ENCODE measurements at places on chromosomes 16 and 17.

- no peak for DNase-seq
Measured at GRCh38 chr17:55452139-55452790, 30.6 kb upstream of the MMD start.

GRCh38 chr16:17469741-17470181 is 999 bp downstream of the XYLT1 start:
- DNase-seq: peak; percentile 37

- no peak for DNase-seq
Measured at GRCh38 chr17:14072881-14073280, 3.6 kb downstream of the COX10 start.

GRCh38 chr16:73504591-73505575 is 457.0 kb upstream of the ZFHX3 start:
- no peak for DNase-seq

DNA sequence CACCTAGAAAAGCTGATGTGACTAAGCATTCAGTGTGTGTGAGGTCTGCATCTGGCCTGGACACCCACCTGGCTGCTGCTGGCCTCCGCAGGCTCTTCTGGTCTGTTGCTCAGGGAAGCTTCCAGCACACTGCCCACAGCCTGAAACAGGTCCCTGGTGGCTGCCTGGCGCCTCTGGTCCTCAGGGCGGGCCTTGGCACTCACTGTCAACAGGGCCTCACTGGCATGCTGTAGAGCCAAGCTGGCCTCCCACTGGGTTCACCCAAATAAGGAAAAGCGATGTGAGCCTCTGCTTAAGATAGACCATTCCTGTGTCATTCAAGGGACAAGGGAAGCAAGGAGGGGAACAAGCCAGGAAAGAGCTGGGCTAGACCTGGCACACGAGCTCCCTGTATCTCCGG is 70.6 kb upstream of the BCO1 start:
- DNase-seq: no peak

DNA sequence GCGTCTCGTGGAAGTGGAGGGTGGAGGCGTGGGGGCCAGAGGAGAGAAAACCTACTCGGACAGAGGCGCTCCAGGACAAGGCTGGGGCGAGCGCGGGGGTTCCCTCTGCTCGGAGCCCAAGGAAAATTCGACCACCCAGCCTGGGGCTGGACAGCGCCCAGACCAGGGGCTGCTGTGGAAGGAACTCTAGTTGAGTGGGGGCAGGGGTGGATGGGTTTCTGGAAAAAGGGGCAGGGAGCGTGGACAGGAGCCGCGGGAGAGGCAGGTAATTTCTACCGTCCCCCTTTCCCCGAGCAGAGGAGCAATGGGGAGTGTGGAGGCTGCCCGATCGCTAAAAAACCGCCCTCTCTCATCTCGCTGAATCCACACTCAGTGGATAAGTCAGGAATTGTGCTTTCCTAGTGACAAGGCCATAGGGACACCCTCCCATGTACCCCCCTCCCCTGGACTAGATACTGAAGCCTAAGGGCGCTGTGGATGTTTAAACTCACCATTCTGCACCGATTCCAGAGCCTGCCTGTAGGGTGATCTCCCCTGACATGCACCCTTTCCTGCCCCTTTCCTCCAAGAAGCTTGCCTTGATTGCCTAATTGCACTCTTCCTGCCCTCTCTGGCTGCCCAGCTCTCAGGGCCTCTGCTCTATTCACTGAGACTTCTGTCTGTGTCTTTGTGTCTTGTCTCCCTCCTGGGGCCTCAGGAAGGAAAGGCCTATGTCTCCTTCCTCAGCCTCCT is 90.7 kb upstream of the TMEM97 start:
- no peak for DNase-seq

GRCh38 chr17:77735081-77735565 is 223.4 kb upstream of the TNRC6C start:
- no peak for DNase-seq

- DNase-seq: no peak
Measured at GRCh38 chr16:24844101-24845030, 1.4 kb upstream of the SLC5A11 start.

- no peak for DNase-seq
Measured at GRCh38 chr16:72649254-72649944, 398.5 kb downstream of the ZFHX3 start.

- no peak for DNase-seq
Measured at GRCh38 chr16:25951999-25952398, 260.2 kb downstream of the HS3ST4 start.

GRCh38 chr16:72995151-72995881 is 52.6 kb downstream of the ZFHX3 start:
- DNase-seq: no peak

GRCh38 chr16:25799816-25800215 is 108.1 kb downstream of the HS3ST4 start:
- DNase-seq: no peak

GRCh38 chr17:70527364-70527888 is 358.1 kb downstream of the KCNJ2 start:
- DNase-seq: no peak

- DNase-seq: no peak
Measured at GRCh38 chr17:56672195-56672594, 78.7 kb downstream of the NOG start.

- DNase-seq: no peak
Measured at GRCh38 chr16:82344157-82344556, 174.1 kb upstream of the MPHOSPH6 start.

GRCh38 chr16:88768071-88768783 is 16.8 kb downstream of the PIEZO1 start:
- peak; percentile 33 for DNase-seq

- peak; percentile 32 for DNase-seq
Measured at GRCh38 chr16:6684076-6684673, 648.5 kb upstream of the RBFOX1 start.

DNA sequence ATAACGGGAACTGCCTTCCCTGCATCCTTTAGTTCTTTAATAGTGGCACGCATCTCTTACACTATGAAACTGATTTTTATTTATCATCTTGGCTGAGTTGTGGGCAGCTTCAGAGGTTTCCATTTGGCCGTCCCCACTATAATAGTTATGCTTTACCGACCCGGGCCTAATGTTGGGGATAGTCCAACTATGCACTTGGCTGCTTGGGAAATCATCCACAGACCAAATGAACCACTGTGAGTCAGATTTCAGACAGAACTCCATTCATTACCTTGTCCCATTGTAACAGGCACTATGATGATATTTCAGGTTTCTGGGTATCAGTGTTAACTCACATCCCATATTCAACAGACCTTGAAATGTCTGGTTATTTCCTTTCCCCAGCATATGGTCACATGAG is 6.1 kb upstream of the SLFN5 start:
- no peak for DNase-seq

DNA sequence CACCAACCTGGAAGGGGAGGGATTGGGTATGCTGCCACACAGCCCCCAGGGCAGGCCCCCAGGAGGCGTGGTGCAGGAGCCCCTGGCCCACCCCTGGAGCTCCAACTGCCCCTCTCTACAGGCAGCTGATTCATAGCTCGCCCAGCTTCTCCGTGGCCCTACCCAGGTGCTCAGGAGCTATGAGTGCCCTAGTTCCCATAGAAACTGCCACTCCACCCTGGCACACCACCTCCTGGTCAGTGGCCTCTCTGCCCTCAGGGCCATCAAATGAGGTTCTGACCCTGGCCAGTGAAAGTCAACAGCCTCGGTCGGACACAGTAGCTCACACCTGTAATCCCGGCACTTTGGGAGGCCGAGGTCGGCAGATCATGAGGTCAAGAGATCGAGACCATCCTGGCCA is 18.0 kb downstream of the CNGB1 start:
- no peak for DNase-seq

DNA sequence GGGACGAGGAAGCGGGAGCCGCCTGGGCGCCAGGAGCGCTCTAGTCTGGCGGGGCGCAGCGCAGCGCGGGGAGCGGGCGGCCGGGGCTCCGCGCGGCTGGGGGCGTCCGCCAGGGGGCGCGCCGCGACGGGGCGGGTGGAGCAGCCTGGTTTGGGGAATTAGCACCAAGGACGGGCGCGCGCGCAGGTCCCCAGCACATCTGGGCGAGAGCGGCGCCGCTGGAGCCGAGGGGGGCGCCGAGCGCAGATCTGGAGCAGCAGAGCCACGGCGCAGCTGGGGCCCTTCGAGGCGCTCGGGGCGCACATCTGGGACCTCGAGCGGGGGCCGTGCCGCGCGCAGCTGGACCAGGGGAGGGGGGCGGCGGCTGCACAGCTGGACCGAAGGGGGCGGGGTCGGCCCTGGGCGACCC is at the start of gene NXPH3:
Gene NXPH3 (plus strand): TSS at position 193 of the 409 bp plus-strand sequence. CDS start 349 bp downstream, outside the sequence.
- no peak for DNase-seq

DNA sequence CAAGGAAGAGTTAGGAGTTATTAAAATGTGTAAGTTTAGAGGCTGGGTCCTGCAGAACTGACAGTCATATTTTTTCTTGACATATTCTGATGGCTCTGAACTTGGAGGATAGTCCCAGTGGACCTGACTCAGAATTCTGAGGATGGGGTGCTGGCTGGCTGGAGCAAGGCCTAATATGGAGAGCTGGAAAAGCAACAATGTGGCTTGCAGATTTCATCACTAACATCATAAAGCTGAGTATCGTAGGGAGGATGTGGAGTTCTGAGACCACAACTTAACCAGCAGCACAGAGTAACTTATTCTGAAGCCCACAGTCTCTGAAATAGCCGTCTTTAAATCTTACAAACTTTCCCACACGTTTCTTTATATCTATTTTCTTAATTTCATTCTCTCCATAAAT is 2.3 kb downstream of the KRTAP1-5 start:
- no peak for DNase-seq

DNA sequence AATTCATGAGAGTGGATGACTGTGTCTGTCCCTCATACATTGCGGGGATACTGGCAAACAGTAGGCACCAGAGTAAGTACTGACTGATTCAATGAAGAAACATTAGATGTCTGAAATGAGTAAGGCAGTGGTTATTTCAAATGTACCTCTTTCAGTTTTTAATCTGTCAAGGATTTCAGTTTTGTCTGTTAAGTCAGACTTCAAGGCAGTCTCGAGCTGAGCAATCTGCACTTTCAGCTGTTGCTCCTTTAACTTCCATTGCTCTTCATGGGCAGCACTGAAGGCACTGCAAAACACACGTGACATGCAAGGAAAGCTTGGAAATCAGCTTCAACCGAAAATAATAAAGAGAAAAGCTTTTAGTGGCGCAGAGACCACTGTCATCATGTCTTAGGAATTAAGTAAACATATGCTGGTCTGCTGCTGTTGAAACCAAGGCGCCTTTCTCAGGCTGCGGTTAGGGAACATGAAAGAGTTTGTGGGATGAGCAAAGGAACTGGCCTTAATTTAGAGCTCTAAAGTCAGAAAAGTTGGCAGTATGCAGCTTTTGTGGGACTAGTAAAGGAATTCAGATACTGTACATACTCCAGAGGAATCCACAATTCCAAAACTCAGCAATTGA is 38.8 kb downstream of the RPGRIP1L start:
- DNase-seq: no peak

- DNase-seq: no peak
Measured at GRCh38 chr17:65197201-65197600, 60.0 kb downstream of the RGS9 start.

DNA sequence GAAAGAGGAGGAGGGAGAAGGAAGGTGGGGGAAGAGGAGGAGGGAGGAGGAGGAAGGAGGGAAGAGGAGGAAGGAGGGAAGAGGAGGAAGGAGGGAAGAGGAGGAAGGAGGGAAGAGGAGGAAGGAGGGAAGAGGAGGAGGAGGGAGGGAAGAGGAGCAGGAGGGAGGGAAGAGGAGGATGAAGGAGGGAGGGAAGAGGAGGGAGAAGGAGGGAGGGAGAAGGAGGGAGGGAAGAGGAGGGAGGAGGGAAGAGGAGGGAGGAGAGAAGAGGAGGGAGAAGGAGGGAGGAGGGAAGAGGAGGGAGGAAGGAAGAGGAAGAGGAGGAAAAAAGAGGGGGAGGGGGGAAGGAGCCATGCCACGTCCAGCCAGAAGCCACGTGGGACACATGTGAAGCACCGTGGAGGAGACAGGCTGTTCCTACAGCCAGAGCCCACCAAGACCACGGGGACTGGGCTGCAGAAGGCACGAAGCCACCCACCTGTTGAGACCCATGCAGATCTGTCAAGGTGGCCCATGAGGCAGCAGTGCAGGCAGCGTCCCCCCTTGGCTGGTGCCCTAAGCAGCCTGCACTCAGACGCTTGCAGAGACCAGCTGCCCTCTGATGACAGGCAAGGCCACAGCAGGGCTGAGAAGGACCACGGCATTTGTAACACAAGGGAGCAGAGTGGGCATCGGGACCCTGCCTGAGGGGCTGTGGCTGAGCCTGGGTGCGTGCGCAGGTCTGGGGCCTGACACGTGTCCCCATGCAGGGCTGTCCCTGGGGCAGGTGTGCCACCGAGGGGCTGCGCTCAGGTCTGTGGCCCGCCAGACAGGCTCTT is 10.3 kb downstream of the NDUFAF8 start:
- no peak for DNase-seq

DNA sequence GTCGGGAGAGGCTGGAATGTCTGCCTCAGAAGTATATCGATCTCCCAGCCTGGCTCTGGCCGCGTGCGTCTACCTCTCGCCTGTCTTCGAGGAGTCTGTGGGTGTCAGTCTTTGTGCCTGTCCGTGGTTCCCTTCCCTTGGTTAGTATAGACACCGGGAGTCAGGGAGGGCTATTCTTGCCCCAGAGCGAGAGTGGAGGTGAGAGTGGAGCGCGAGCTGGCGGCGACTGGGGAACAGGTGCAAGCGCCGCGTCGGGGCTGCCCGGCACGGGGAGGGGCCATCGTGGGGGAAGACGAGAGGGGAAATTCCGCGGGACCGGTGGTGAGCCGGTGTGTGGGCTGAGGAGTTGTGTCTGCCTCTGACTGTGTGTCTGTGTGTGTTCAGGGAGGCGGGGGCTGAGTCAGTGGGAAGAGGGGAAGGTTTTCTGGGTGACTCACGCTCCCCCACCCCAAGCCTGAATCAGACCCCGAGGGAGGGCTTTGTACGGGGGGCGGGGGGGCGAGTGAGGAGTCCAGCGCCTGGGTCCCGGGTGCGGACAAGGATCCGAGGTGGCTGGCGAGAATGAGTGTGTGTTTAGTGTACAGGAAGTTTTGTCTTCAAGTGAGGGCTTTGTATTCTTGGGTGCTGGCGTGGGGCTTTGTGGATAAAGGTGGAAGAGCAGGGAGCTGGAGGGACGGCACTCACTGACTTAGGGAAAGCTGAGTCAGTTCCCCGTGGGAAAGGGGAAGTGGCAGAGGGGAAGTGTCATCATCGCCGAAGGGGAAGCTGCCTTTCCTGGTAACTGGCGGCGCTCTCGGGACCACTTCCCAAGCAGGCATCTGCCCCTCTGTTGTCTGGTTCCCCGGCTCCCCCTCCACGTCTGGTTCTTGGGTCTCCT is 8.6 kb downstream of the KDM6B start:
- DNase-seq: peak; percentile 34

DNA sequence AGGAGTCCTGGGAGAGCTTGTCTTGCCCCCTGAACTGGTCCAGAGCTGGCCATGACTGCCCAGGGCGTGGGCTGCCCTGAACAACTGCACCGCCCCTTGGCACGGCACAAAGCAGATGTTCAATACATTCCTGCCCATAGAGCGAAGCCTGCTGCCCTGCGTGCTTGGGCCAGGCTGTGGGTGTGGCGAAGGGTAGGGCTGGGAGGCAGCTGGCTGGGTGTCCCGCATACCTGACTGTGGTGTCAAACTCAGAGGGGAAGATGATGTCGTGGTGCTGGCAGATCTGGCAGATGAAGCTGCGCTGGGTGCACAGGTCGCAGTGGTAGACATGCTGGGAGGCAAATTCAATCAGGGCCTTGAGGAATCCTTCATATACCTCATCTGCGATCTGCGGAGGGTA is 124.2 kb upstream of the SMURF2 start:
- no peak for DNase-seq
